ENCODE measurements at places on chromosomes 2 and 18.

DNA sequence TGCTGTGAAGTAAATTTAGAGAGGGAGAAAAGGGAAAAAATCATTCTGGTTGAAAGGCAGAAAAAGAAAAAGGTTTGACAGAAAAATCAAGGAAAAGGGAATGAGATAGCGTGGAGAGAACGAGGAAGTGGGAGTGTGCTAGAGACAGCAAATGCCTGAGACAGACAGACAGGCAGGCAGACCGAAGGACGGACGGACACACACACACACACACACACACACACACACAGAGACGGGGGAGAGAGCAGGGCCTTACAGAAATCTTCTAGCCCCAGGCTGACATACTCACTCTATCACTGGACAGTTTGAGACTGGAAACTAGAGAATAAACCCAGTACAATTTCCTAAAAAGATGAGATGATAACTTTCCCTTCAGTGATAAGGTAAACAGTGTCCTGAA is 238.4 kb downstream of the ZNF521 start:
- no peak for DNase-seq

DNA sequence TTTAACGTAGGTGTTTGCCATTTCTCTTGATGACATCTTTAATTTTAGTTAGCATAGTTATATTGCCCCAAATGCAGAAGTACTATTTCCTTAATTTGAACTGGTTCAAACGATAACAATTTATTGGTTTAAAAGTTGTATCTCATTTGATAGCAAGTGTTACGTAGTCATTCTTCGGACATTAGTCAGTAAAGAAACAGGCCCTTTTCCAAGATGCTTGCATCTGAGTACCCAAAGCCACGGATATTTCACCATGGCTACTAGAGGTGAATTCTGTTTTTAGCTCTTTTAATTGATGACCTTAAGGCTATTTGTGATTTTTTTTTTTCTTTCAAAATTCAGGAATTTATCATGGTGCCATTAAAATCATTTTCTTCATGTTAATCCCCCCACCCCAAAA is 32.1 kb downstream of the GLS start:
- DNase-seq: peak; percentile 48

DNA sequence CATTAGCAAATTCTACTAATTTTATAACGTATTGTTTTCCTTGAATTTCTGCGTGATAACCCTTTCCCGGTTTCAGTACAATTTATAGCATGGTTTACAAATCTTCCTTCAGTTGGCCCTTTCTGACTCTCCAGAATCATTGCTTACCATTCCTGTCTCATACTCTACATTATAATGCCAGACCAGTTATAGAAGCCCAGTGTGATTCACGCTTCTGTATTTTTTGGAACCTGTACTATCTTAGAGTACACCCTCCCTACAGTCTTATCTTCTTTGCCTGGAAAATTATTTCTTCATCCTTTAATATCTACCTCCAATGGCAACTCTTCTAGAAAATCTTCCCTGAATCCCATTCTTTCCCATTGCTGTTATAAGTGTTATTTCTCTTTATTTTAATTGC is 391.6 kb upstream of the SYT4 start:
- DNase-seq: no peak

DNA sequence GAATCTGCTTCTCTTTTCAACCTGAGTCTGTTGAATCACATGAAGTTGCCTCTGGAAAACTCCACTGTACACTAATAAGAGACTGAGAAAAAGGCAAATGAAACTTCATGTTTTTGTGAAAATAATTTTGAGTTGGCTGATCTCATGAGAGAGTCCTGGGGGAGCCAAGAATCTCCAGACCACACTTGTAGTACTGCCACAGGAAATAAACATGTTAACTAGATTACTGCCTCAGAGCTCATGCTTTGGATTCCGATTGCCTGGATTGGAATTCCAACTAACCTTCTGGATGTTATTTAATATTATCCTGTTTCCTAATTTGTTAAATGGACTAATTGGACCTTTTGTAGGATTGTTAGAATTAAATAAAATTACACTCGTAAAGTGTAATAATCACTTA is 25.2 kb downstream of the NUP35 start:
- DNase-seq: peak; percentile 82

Data from AG10803 (cell line).